ENCODE measurements at places on chromosomes 5 and 9.

DNA sequence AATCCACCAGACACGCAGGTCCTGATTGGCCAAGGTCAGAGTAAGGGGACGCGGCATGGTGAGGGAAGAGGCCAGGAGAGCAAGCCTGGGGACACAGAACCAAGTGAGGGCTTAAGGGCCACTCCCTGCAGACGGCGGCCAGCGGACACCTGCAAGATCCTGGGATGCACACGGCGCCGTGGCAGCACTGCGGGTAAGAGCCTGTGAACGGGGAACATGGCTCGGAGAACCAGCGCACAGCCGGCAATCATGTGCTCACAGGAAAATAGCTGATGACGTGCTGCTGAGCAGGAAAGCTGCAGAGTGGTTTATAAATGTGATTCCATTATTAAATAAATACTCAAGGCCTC, 27.0 kb upstream of the NSMF start:
- no peak for DNase-seq

DNA sequence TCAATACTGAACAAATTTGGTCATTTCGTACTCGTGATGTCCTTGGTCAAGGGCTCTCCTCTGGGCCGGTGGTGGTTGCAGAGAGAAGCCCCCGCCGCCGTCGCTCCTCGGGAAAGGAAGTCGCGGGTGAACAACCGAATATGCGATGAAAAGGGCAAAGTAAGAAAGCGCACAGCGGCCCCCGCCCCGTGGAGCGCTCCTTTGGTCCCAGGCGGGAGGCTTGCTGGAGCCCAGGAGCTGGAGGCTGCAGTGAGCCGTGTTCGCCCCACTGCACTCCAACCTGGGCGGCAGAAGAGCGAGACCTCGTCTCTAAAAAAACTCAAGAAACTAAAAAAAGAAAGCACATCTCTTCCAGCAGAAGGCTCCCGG, 108.4 kb upstream of the LARP1 start:
- no peak for DNase-seq

DNA sequence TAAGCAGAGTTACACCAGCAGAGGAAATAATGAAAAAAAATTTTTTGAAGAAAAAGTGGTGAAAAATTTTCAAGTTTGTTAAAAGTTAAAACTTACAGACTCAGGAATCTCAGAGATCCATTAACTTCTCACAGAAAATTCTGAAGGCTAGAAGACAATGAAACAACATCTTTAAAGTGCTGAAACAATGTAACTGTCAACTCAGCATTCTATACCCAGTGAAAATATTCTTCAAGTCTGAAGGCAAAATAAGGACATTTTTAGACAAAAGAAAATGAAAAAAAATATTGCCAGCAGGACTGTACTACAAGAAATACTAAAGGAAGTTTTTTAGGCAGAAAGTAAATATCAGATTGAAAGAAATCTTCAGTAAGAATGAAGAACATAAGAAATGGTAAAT, 36.7 kb upstream of the RGMB start:
- DNase-seq, result no peak

DNA sequence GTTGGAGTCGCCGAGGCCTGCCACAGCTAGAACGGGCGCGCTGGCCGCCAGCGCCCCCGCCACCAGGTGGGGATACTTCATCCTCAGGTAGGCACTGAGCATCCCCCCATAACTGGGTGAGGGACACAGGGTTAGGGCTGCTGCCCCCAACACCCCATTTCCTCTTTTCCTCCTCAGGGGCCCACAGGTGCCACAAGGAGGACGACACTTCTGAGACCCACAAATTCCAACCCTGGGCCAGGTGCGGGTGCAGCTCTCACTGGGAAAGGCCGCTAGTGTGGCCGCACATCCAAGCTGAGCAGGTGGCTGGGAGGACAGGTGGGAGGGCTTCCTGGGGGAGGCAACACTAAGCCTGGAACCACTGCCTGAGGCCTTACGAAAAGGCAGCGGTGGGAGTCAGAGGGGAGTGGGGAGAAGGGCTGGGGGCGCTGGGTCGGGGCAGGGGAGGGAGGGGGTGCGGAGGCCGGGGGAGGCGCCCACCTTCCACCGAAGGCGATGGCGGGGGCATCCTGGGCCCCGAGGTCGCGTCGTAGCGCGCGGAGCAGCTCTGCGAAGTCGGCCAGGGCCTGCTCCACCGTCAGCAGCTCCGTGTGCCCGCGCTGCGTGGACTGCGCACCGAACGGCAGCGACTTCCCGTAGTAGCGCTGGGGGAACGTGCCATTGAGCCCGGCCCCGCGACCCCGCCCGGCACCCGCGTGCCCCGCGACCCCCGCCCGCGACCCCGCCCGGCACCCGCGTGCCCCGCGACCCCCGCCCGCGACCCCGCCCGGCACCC, 961 bp downstream of the DPP7 start:
- DNase-seq, result no peak

DNA sequence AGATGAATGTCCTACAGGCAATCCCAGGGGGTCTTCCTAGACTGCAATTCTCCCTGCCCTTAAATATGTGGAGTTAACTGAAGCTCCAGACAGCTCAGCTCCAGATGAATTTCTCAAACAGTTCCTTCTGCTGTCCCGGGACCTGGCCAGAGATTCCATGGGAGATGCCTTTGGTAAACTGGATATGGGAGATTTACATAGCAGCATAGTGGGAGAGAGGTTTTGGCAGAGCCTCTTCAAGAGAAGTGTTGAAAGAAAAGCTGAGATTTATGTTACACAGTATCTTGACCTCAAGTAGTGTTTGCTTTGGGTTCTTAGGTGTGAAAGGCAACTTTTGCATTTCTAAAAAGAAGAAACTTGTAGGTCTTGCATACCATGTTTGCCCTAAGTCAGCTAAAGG, 364.9 kb downstream of the ARRDC3 start:
- DNase-seq, result no peak

DNA sequence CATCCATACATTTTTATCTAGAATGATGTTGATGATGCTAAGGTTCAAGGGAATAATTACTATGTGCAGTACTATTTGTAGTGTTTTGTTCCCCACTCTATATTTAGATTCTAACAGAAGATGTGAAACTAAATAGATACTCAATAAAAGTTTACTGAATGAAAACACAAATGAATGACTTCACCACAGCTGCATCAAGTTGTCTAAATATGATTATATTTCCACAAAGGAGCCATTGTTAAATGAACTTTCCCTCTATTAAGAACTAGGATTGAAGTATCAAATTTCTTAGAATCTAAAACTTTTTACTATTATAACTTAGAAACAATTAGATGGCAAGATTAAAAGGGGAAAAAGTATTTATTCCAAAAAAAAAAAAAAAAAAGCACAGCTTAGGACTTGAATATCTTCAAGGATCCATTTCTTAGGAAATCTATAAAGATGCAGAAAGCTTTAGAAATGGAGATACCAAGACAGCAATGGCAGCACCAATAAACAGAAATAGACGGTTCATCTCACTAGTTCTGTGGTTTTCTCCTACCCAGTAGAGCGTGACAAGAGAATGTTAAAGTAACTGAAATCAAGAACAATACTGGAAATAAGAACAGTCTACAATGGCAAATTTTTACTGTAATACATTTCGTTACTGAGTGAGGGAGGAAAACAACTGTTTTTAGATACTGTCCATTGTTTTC, 347.6 kb downstream of the EBF1 start:
- no peak for DNase-seq

GRCh38 chr9:36731068-36731956, 158.6 kb downstream of the MELK start:
- DNase-seq, result no peak

DNA sequence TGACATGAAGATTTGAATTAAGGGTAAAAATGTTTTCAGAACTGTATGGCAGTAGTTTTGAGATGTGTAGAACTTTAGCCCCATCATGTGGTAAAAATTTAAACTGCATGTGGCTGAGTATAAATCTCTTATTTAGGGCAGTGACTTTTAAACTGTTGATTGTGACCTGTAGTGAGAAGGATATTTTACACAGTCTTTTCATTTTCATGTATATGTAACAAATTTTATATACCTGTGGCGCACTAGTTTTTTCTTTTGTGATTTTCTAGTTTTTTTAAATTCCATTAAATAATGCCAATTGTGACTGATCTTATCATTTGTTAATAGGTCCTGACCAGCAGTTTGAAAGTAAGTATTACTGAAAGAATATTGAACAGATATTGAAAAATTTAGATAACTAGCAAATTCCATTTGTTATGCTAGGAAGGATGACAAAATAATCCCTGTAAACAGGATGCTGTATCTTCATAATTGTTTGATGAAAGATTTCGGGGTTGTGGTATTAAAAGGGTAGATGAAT, 47.2 kb downstream of the GPBP1 start:
- DNase-seq, result no peak

DNA sequence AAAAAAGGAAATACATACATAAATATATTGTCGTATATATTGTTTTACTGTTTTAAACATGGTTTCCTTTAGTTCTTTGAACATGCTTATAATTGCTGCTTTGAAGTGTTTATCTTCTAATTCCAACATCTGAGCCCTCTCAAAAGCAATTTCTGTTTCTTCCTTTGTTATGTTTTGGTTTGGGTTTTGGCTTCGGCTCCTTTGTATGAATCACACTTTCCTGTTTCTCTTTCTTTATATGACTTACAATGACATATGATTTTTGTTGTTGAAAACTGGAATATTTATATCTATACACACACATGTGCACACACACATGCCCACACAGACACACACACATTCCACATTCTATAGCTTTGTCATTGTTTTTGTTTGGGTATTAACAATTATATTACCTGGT, 1206.7 kb downstream of the CDH12 start:
- no peak for DNase-seq

DNA sequence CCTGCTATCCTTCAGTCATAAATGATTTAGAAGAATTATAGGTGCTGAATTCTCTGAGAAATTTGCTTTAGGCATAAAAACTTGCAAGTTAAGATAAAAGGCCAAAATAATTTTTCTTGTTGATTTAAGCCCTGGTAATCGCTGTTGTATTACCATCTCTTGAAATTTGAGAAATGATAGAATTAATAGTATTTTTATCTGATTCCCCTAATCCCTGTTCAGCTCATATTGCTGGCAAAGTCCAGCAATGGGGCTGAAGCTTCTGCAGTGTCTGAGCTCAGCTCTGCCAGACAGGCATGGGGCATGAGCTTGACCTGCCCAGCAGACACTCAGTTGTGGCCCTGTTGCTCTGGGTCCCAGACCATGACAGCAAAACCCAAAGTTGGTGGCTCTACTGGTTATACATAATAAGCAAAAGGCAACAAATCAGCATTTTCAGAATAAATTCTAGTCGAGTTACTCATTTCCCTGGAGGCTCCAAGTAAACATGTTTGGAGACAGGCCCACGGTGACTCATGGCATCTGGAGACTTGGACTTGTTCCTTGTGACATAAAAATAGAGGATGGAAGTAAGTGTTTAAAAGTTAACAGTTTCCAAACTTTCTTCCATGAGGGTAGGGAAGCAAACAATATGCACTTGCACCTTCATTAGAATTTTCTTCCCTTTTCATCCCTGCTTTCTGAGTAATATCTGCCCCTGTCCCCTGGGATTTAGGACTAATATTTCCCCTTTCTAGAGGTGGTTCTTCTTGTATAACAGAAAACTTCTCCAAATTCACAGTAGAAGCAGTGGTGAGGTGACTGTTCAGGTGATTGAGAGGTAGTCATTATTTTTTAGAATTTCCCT, 60.2 kb upstream of the SLC2A8 start:
- DNase-seq, result no peak

DNA sequence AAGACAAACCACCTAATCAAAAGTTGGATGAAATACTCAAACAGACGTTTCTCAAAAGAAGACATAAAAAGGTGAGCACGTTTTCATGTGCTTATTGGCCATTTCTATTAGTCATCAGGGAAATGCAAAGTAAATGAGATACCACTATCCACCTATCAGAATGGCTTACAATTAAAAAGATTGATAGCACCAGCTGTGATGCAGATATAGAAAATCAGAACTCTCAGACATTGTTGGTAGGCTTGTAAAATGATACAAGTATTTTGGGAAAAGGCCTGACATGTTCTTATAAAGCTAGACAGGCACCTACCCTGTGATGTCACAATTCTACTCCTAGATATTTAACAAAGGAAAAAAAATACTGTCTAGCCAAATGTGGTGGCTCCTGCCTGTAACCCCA, 44.0 kb upstream of the SLC30A5 start:
- DNase-seq, result no peak

GRCh38 chr5:78781611-78782286, 133.2 kb upstream of the LHFPL2 start:
- no peak for DNase-seq

GRCh38 chr5:172370648-172371545, 83.4 kb downstream of the SH3PXD2B start:
- no peak for DNase-seq

DNA sequence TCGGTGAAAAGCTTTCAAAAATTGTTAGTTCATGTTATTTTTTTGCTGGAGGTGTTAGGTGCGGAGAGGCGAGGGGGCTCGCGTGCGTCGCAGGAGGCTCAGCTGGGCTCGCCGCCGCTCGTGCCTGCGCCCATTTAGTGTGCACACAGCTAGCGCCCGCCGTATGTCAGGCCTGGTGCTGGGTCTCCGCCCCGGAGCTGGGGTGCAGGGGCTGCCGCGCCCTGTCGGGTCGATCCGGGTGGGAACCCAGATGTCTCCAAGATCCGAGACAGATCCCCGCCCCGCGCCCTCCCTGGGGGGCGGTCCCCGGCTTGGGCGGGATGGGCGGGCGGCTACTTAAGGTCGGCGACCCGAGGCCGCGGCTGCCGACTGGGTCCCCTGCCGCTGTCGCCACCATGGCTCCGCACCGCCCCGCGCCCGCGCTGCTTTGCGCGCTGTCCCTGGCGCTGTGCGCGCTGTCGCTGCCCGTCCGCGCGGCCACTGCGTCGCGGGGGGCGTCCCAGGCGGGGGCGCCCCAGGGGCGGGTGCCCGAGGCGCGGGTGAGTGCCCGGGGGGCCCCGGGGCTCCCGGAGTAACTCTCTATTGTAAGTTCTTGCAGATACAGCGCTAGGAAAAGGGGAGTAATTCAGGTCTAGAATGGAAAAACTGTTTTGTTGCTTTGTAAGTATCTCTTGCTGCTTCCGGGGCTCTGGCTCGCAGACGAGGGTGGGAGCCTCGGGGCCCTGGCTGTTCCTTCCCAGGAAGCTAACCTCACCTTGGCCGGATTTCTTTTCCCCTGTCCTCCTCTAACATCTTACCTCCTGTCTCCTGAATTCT, 31.7 kb downstream of the GSN start:
- DNase-seq, result no peak

DNA sequence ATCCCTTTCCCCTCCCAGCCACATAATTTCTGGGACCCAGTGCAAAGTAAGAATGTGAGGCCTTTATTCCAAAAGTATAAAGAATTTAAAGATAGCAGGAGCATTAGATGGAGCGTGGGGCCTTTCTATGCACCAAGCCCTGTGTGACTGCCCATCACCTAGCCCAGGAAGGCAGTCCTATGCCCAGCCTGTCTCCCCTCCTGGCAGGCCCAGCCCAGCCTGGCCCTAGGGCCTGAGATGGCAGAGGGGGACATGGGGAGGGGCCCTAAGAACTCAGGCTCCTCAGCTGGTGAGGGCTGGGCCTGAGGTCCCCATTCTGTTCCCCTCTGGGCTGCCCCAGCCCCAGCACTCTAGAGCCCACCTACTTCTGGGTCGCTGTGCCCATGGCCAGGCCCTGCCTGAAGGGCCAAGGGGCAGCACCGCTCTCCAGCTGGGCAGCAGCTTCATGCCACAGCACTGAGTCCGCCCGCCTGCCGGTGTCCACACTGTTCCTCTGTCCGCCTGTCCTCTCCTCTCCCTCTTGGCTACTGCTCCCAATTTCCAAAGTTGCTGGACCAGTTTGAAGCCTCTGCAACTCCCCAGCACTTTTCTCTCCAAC, 995 bp upstream of the SLC23A1 start:
- DNase-seq, result no peak

- DNase-seq, result no peak
These were observed at the start of gene BSPRY for GRCh38 chr9:113349445-113350094. TSS of gene BSPRY (plus strand) at chr9:113349541. CDS start at chr9:113349580, 39 bp downstream.

GRCh38 chr5:14369780-14370179, 211.8 kb upstream of the OTULINL start:
- no peak for DNase-seq
